ENCODE measurements at places on chromosomes 7 and 10.
A peak's percentile ranks its signal among the peaks of the same experiment; 100 is the strongest.

DNA sequence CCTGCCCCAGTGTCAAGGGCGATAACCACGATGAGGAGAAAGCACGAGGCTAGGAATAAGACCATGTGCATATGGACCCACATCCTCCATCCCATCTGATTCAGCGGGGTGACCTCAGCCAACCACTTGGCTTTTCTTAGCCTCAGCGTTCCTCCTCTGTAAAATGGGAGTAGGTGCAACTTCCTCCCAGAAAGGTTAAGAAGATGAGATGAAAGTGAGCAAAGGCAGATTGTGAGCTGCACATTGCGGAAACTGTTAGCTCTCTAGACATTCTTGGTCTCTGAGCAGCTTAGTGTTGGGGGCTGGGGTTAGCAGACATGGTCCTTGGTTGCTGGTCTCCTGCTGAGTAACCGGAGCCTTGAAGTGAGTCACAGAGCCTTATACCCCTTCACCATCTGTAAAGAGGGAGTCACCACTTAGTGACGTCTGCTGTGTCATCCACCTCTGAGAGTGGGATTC lies 497.3 kb upstream of the GALNT17 start:
- peak; percentile 33 for DNase-seq

DNA sequence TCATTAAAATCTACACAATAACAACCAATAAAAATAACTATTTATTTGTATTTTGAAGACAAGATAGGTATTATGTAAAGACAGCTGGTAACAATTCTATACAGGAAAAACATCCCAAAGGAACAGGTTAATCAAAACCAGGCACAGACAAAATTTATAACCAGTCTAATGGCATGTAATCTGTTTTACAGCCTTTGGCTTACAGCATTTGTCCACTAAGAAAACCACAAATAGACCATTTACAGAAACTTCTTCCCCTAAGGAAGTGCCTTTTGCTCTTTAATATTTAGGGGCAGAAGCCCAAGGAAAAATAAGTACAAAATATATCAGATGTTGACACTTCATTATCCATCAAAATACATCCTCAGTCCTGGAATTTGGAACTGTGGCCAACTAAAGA lies 65.0 kb downstream of the SVIL start:
- no peak for DNase-seq

GRCh38 chr10:69318867-69319727 lies 40.8 kb downstream of the HK1 start:
- DNase-seq: peak; percentile 68

- DNase-seq: no peak
Observed at GRCh38 chr10:77583527-77583926, 54.1 kb downstream of the KCNMA1 start.

GRCh38 chr10:126199221-126199998 lies 188.9 kb downstream of the ADAM12 start:
- no peak for DNase-seq

DNA sequence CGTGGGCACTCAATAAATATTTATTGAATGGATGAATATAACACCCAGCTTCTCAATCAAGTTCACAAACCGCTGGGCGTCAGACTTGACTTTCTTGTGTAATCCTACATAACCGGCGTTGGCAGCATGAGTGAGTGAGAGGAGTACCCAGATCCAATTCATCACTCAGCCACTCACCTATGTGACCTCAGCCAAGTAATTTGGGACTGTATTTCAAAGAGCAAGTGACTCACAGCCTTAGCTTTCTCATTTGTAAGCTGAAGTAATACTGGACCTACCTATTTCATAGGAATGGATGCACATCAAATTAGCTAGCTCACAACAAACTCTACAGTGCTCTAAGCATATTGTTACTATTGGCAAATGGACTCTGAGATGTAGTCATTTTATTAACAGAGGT lies 53.8 kb upstream of the FAM204A start:
- no peak for DNase-seq

GRCh38 chr10:124743191-124744101 lies 732 bp downstream of the FAM53B start:
- DNase-seq: peak; percentile 81

GRCh38 chr7:142690554-142691182 lies 58.6 kb upstream of the PRSS1 start:
- DNase-seq: no peak

DNA sequence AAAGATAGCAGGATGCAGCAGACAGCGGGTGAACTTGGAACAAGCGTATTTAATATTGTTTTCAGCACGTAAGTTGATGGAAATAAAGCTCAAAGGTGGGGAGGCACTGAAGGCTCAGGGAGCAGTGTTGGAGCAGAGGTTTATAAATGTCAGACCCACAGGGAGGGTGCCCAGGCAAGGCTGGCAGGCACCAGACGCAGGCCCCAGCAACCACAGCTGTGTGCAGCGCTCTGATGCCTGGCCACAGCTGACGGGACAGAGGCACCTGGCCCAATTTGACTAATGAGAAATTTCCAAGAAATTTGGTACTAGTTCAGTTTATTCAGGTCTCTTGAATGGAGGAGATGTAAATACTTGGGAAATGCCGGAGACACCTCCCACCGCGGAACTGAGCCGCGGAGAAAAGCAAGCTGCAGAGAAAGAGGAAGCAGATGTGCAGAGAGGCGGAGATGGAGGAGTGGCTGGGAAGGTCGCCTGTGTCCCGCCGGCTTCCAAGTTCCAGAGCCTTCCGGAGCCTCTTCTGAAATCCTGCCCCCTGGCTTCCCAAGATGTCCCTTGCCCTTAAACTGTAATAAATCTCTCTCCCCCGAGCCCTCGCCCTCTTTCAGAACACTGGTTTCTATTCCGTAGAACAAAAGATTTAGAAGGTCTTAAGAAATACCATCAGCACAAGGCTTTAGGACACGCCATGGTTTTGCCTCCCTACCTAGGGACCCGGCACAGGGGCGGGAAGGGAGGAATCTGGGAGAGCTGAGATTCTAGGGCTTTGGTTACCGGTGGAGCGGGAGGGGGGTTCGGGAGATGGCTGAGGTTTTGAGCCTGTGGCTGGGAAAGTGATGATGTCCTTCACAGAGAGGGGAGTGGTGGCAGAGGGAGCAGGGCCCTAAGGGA lies 38.4 kb upstream of the PLXNA4 start:
- DNase-seq: peak; percentile 90

DNA sequence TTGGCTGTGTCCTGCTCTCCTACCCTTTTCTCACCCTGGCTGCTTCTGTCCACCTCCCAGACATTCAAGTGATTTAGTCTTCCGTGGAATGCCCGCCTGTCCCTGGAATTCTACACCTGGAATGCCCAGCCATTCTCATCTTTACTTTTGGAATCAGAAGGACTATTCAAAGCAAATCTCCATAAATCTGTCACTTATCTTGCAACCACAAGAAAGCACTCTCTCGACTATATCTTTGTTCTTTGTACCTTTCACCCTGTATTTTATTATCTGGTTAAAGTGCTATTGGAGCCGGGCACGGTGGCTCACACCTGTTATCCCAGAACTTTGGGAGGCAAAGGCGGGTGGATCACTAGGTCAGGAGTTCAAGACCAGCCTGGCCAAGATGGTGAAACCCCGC lies 79.3 kb upstream of the KMT2E start:
- DNase-seq: no peak

DNA sequence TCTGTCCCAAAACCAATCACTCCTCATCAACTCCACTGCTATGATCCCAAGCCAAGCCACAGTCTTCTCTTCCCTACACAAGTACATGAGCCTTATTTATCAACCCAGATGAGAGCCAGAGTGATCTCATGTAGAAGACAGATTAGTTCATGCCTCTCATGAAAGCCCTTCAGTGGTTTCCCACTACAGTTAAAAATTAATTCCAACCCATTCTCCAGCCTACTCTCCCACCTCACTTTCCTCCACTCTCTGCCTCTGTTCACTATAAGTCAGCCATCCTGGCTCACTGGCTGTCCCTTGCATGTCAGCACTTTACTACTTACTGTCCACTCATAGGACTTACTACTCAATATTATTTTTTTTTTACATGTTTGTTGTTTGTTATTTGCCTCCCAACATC lies 67.3 kb downstream of the CACUL1 start:
- no peak for DNase-seq

GRCh38 chr7:92360387-92360786 lies 86.9 kb upstream of the GATAD1 start:
- DNase-seq: no peak

DNA sequence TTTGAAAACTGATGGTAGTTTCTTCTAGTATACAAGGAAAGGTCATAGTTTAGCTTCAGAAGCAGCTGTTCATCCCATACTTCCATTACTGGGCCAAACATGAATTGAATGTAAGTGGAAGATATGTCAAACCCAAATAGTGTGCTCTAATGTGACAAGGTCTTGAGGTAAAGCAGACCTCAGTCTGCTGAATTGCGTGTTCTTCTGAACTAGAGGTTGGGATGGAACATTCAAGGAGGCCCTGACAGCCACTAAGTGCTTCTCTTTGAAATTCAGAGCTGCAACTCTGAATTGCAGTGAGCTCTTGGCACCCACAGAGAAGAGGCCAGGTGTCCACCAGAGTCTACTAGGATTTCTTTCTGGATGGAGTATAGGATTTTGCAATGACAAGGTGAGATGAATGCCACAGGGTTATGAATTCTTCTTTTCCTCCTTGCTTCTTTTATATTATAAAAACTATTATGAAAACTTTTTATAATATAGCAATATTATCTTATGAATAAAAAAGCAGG lies 98.5 kb downstream of the IDE start:
- no peak for DNase-seq

Measured in endodermal cell (in vitro differentiated cells).